Activated CD8-positive, alpha-beta memory T cell treated with anti-CD3 and anti-CD28 coated beads for 36 hours (primary cell): ENCODE measurements at places on chromosomes 11 and 22. TPM values are rescaled to one million over a fixed set of nuclear protein-coding genes. Genes with fewer than 3 reads are reported as not detected.

LRRC4C gene
- not detected for total RNA-seq

LMO1 gene
- total RNA-seq: not detected

SVIP gene
- 70.1 TPM for total RNA-seq

ISX gene
- not detected for total RNA-seq

GRAP2 gene
- 39.9 TPM for total RNA-seq
